ENCODE measurements at places on chromosomes 3 and 15.

DNA sequence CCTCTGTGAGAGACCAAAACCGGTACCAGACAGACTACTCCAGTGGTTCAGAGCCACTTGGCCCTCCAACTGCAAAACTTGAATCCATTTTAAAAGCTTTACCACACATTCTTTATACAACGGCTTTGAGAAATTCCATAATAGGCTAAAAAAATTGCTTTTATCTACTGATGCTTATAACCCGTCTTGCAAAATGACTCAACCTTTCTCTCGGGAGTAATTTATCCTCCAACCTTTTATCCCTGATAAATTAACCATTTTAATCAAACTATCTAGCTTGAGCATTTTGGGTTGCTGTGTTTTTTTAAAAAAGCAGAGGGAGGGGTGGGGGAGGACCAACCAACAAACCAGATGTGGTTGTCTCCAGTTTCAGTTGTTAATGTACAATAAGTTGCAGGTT lies 275.7 kb upstream of the LRTM1 start:
- no peak for DNase-seq

DNA sequence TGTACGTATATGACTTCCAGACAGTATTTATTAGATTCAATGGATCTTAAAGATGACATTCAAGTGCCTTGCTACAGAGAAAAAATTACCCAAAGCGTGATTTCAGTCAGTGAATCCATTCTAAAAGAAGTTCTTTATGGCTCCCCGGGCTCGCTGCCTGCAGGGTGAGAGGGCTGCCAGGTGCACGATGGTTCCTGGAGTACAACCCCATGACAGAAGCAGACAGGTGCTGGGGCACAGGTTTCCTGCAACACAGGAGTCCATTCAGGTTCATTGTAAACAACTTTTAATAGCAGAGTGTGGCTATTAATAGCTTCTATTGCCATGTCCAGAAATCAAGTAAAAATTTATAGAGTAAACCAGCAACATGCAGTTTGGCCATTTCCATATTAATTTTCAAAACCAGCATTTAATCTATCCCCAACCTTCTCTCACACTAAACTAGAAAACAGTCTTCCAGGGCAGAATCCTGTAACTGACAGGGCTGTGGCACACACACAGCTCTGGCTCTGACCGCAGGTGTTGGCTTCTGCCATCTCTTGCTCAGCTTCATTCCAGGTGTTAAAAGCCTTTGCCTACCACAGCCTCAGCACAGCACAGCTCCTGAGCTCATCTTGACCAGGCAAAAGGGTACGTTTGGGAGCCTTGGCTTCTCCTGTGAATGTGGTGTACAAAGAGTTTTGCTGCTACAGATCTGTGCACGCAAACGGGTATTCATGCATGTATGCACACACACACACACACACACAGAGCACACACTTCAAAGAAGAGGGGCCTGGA lies 185.9 kb downstream of the MEX3B start:
- DNase-seq, result no peak

- DNase-seq, result peak; percentile 16
These were observed 42.5 kb downstream of the TAMM41 start for GRCh38 chr3:11803977-11804892.

GRCh38 chr3:96294143-96294542 lies 520.3 kb upstream of the EPHA6 start:
- no peak for DNase-seq

GRCh38 chr3:13115576-13115910 lies 42.3 kb upstream of the IQSEC1 start:
- no peak for DNase-seq

- DNase-seq, result no peak
These were observed 10.0 kb downstream of the NT5DC2 start for GRCh38 chr3:52523386-52524257.

DNA sequence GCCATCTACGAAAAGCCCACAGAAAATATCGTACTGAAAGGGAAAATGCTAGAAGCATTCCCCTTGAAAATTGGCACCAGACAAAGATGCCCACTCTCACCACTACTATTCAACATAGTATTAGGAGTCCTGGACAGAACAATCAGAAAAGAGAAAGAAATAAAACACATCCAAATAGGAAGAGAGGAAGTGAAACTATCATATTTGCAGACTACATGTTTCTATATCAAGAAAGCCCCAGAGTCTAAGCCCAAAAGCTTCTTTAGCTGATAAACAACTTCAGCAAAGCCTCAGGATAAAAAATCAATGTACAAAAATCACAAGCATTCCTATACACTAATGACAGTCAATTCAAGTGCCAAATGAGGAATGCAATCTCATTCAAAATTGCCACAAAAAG lies 15.6 kb downstream of the OR5K3 start:
- no peak for DNase-seq

GRCh38 chr3:59759298-59760031 lies 709.6 kb upstream of the CFAP20DC start:
- DNase-seq, result no peak

DNA sequence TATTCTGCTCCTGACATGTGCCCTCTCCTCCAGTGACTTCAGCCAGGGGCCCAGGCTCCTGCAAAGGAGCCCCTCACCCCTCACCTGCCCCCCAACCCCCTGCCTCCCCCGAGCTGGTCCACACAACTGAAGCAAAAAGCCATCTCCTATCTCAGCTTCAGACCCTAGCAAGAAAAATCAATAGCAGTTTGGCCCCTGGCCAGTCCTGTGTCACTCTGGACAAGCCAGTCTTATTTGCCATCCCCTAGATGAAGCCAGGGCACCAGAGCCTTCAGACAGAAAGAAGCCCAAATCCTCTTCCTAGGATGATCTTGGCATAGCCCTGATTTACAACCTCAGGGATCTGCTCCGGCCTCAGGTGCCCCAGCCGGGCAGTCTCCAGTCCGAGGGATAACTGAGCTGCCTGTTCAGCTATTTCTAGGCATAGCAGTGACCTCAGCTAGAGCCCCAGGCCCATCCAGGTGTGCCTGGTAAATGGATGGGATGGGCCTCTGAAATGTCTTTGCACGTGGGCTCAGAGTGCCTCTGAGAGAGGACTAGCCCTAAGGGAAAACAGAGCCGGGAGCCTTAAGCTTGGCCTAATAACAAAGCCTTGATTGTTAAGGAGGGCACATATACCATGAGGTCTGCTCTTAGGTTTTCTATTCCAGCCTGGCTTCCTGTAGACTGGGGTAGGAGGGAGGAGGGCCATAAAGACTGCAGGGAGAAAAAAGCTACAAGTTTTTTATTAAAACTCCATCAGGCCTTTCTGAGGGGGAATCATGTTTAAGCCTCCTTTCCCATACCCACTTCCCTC lies 242.0 kb downstream of the SHQ1 start:
- DNase-seq, result no peak

- no peak for DNase-seq
These were observed 190.7 kb downstream of the MAGI1 start for GRCh38 chr3:65848024-65848423.

GRCh38 chr3:129942296-129942695 lies 32.2 kb upstream of the TRH start:
- DNase-seq, result peak; percentile 6

- DNase-seq, result no peak
These were observed 64.3 kb downstream of the MINDY4B start for GRCh38 chr3:150840802-150841515.

DNA sequence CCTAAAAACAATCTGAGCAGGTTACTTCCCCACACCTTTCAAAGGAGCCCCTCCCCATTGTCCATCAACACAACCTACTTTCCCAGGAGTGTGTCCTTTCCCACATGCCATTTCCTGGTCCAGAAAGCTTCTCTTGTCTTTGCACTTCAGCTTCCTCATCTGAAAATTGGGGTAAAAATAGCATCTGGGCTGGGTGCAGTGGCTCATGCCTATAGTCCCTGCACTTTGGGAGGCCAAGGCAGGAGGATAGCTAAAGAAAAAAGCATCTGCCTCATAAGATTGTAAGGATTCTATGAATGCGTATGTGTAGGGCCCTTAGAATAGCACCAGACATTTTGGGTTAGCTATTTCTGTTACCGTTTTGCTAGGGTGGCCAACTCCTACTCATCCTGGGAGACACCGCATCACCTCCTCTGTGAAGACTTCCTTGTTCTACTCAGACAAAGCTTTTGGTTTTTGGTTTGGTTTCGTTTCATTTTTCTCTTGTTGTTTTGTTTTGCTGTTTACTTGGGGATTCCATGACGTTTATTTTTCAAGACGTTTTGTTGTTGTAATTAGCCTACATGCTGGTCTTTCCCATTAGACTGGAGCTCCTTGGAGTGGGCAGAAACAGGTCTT lies 224.4 kb upstream of the TLE3 start:
- DNase-seq, result no peak

GRCh38 chr3:22632536-22632935 lies 570.6 kb upstream of the UBE2E2 start:
- DNase-seq, result no peak

DNA sequence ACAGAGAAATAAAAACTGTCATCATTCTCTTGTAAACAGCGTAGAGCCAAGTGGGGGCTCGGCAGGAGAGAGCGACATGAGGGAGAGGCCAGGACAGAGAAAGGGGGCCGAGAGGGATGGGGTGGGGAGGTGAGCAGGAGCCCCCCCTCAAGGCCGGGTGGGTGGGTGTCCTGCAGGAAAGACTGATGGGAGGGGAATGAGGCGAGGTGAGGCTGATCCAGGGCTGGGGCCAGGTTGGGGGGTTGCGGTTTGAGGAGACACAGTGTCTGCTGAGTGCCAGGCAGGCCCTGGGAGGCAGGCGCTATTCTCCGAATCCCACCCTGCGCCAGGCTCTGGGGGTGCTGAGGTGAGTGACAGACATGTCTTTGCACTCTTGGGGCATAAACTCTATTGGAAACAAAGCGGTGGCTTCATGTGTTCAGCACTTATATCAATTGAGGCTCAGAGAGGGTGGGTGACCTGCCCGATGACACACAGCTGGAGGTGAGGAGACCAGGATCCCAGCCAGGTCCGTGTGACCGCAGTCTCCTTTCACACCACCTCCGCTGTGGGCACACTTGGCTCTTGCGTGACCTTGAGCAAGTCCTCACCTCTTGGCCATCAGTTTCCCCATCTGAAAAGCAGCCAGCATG lies 19.6 kb upstream of the CSPG4 start:
- DNase-seq, result no peak

GRCh38 chr15:30041868-30042267 lies 40.9 kb upstream of the GOLGA8J start:
- no peak for DNase-seq

GRCh38 chr15:44308415-44308814 lies 19.9 kb downstream of the GOLM2 start:
- DNase-seq, result no peak

DNA sequence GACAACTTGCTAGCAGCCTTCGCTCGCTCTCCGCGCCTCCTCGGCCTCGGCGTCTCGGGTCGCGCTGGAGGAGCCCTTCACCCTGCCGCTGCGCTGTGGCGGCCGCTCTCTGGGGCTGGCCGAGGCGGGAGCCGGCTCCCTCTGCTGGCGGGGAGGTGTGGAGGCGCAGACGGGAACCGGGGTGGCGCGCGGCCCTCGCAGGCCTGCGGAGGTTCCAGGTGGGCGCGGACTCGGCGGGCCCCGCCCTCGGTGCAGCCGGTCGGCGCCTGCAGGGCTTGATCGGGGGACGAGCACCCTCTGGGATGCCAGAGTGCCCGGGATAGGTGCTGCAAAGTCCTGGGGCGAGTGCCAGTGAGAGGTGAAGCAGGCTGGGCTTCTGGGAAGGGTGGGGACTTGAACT lies 989.9 kb downstream of the ROBO2 start:
- no peak for DNase-seq

DNA sequence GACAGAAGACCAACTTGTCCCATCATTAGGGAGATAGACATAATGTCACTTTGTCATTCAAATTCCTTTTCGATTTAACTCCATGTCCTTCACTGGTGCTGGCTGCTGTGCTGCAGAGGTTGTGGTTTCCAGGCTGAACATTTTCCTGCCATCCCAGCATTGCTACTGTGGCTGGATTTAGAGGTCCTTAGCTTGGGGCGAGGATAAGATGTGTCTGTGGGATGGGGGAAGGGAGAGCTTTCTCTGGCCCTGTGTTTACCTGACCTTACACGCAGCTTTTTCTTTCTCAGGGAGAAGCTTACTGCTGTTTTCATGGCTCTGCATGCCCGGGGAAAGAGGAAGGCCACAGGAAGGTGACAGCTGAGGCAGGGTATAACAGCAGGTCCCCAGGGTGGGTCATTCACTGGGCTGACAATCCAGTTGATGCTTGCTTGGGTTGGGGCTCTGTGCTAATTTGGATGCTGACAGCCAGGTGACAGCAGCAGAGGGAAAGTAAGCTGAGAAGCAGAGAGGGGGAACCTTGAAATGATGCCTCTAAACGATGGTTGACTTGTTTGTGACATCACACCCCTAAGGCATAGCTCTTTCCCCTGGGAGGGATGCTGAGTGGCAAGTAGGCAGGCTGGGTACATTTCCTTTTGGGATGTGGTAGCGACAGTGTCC lies 326.9 kb upstream of the CTNNB1 start:
- no peak for DNase-seq

GRCh38 chr3:183692436-183692835 lies 5.2 kb upstream of the YEATS2 start:
- no peak for DNase-seq

GRCh38 chr3:171932153-171932611 lies 89.0 kb downstream of the TMEM212 start:
- DNase-seq, result no peak

GRCh38 chr3:13879946-13880810 lies at the start of gene WNT7A:
TSS of gene WNT7A (minus strand) at chr3:13880071. CDS start at chr3:13879816, 255 bp downstream.
- peak; percentile 29 for DNase-seq

DNA sequence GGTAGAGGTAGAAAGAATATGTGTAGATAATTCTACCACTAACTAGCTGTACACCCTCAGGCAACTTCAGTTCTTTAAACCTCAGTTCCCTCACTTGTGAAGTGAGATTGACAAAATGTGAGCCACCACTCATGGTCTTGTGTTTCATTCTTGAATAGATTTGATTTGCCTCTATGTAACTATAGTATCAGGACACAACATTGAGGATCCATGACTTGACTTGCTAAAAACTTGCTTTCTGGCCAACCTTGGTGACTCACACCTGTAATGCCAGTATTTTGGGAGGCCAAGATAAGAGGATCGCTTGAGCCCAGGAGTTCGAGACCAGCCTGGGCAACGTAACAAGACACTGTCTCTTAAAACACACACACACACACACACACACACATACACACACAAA lies 115.8 kb upstream of the FLNB start:
- no peak for DNase-seq

- no peak for DNase-seq
These were observed 201.9 kb upstream of the MCTP2 start for GRCh38 chr15:94029495-94029894.

GRCh38 chr3:146159616-146160320 lies 1.2 kb downstream of the PLOD2 start:
- DNase-seq, result no peak

- DNase-seq, result no peak
These were observed 637.7 kb upstream of the TBL1XR1 start for GRCh38 chr3:177835008-177835407.

- no peak for DNase-seq
These were observed 52.8 kb upstream of the DGKG start for GRCh38 chr3:186414735-186415419.

DNA sequence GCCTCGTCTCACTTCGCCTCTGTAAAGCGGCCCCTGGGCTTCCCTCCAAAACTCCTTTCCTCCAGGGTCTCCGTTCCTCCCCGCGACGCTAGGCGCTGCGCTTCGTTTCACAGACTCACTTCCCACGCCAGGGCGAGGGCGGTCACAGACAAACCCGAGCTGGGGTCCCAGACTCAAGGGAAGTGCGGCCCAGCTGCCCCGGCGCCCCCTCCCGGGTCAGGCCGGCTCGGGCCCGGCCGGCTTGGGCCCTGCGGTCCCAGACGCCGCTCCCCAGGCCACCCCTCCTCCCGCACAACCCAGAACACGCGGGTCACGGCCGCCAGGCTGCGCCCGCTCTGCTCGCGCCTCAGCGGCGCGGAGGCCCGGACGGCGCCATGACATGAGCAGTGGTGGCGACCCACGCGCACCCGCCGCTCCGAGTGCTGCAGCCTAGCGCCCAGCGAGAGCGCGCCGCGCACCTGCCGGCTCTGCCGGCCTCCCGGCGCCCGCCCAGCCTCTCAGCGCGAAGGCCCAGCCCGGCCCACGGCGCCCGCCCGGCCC lies 547 bp downstream of the NUP210 start:
- DNase-seq, result peak; percentile 56

Data from activated T-helper 1 cell treated with anti-CD3 and anti-CD28 coated beads, Interleukin-12 subunit alpha, Interleukin-12 subunit beta, Interleukin-2, Interleukin-4 antibody, amounts not matched to agents 30 ng/mL and 10 ng/mL and 1 ng/mL, durations not matched to agents 14 hours and 24 hours and 36 hours (primary cell).